ENCODE measurements at places on chromosomes 12 and 14.

- no peak for DNase-seq
Observed at GRCh38 chr12:131413006-131413405, 297.9 kb upstream of the SFSWAP start.

DNA sequence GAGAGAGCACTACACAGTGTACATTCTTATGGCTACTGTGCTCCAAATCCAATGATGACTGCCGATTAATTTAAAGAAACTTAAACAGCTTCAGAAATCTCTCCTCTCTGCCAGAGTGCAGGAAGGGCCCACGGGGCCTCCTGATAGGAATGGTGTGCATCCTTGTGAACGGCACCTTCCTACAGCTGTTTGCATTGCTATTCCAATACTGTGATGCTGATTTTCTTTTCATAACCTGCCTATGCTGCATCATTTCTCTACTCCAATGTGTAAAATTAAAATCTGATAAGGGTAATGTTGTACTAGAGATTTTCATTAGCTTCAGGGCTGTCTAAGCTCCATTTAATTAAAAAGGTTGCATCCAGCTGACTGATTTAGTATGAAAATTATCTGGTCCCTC, 159.0 kb downstream of the HELB start:
- DNase-seq, result no peak

DNA sequence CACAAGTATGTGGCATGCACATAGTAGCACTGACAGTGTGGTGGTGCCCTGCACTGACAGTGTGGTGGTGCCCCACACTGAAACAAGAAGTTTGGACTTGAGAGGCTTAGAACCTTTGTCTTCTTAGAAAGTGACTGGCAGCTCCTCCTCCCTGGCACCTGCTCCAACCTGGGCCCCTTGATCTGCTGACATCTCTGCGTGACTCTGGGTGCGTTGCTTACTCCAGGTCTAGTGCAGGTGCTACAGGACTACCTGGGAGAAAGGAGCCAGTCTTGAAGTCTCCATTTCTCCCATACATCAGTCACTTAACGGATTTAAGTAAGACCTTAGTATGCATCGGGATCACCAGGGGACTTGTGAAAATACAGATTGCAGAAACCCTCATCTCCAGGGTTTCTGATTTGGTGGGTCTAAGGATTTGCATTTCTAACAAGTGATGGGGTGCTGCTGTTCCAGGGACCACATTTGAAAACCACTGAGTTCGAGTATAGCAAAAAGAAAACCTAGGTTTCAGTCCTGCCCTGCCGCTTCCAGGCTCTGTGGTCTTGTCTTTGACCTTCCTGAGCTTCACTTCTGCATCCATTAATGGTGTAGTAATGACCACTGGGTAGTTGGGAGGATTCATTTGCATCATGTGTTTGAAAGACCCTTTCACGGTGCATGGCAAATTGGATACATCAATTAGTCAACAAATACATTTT, 15.7 kb downstream of the NINJ2 start:
- DNase-seq, result no peak

GRCh38 chr14:79829405-79830166, 381.7 kb downstream of the DIO2 start:
- no peak for DNase-seq

DNA sequence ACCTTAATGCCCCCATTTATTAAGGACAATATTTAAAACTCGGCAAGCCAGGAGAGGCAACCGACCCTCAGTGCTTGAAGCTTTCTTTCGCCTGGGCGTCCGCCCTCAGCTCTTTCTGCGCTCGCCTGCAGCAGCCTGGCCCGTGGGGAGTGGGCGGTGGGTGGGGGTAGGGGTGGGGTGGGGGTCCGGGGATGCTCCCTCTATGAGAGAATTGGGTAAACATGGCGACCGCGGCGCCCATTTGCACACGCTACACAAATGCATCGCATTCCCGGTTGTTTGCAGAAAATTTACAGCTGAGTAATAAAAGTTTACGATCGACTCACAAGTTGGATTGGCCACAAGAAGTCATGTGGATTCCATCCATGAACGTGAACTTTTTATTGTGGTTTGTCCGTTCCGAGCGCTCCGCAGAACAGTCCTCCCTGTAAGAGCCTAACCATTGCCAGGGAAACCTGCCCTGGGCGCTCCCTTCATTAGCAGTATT, 7.7 kb downstream of the HOXC8 start:
- DNase-seq, result peak; percentile 59
